ENCODE measurements at places on chromosomes 5 and 9.

- DNase-seq, result no peak
Measured at GRCh38 chr9:135229701-135230385, 142.4 kb downstream of the OLFM1 start.

DNA sequence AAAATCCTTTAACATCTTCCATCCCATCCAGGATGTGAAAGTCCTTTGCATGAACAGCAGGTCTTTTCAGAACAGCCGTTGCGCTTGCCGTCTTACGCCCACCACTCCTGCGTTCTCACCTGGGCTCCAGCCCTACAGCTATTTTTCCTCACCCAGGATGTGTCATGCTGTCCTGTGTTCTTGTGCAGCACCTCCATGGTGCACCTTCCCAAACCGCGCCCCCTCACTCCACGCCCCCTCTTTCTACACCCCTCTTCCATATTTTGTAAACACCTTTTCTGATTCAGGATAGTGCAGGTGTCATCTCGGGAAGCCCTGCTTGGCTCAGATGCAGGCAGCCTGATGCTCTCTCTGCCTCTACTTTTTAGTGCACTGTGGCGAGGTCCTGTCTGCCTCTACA is 18.4 kb downstream of the CAMK4 start:
- DNase-seq, result no peak

GRCh38 chr9:76620996-76621395 is 143.2 kb upstream of the PCA3 start:
- no peak for DNase-seq

- no peak for DNase-seq
Measured at GRCh38 chr5:172144291-172144815, 43.7 kb downstream of the STK10 start.

DNA sequence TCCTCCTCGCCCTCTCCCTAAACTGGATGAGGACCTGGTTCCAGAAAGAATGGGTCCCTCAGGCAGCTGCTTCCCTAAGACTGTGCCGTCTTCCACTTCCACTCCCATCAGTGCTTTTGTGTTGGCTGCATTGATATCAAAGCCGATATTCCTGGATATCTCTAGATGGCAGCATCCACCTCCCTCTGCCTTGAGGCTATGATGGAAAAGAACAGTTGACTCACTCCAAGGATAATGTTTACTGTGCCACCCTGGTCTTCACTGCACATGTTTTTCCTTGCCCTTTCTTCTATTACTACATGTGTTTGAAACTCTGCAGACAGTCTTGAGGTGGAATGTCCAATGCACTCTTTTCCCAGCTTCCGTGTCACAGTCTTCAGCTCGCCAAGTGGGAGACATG is 211.6 kb downstream of the MAST4 start:
- no peak for DNase-seq

DNA sequence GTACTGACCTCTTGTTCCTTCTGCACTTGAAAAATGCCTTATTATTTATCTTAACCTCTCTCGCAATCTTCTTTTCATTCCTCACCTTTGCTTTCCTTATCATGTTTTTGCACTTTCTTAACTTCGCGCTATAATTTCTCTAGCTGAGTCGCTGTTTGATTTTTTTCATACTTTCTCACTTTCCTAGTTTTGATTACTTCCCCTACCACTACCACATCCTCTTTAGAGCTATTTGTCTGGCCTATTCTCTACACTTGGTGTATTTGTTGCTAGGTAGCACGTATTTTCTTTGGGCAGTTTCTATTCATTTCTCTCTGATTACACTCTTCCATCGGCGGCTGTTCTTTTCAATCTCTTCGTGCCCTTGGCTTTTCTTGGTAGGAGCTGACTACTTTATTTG is 611.8 kb downstream of the BNC2 start:
- DNase-seq, result no peak

- no peak for DNase-seq
Measured at GRCh38 chr5:172646716-172647285, 5.7 kb downstream of the NEURL1B start.

GRCh38 chr9:92097997-92098482 is 17.2 kb downstream of the SPTLC1 start:
- no peak for DNase-seq

DNA sequence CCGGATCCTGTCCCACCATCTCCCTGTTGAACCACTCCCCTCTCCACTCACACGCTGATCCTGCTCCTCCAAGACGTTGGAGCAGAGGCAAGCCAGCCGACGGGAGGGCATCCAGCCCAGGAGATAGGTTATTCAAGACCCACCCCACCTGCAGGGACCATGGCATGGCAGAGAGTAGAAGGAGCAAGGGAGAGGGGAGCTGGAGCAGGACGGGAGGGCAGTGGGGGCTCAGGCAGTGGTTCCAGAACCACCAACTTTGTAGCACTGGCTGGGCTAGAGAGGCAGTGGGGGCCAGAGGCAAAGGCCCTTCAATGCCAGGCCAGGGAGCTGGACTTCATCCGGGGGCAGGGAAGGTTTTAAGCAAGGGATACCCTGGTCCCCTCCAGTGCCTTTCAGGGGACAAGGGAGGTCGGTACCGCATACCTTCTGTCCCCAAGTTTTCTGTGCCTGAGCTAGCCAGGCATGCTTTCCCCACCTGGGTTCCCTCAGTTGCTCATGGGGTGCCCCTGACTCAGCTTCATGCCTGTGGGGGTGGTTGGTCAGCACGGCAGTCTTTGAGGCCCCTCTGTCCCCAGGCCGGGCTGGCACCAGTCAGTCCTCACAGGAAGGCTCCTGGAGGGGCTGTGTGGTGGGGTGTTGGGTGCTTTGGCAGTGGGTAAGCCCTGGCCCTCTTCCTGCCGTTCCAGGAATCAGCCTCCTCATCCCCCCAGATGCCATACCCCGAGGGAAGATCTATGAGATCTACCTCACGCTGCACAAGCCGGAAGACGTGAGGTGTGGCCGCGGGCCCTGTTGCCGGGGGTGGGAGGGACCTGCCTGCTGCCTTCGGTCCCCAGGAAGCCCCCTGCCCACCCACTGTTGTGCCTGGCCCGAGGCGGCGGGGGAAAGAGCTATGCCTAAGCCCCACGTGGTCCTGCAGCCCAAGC is 22.4 kb downstream of the HK3 start:
- no peak for DNase-seq

DNA sequence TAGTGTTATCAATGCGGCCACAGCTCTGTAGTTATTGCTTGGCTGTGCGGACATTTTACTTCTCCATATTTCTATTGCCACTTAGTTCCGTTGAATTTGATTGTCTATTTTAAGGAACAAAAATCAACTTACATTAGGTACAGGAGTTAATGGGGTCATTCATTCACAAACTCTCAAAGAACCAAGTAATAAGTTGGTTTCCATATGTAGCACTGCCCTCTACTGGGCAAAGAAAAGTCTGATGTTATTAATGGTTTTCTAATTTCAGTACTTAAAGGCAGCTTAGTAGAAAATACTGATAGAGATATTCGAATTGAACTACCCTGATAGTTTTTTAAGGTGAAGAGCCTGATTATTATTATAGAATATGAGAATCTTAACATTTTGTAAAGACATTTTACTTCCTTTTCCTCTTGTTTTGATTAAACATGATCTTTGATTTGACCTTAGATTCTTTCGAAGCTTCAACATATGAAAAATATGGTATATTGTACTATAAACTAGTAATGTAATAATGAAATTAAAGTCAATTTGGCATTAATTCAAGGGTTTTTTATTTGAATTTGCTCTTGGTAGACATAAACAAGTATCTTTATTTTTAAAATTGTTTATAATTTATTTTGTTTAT is 119.5 kb upstream of the CTNND2 start:
- no peak for DNase-seq

- DNase-seq, result no peak
Measured at GRCh38 chr5:23029290-23029689, 176.1 kb upstream of the CDH12 start.

DNA sequence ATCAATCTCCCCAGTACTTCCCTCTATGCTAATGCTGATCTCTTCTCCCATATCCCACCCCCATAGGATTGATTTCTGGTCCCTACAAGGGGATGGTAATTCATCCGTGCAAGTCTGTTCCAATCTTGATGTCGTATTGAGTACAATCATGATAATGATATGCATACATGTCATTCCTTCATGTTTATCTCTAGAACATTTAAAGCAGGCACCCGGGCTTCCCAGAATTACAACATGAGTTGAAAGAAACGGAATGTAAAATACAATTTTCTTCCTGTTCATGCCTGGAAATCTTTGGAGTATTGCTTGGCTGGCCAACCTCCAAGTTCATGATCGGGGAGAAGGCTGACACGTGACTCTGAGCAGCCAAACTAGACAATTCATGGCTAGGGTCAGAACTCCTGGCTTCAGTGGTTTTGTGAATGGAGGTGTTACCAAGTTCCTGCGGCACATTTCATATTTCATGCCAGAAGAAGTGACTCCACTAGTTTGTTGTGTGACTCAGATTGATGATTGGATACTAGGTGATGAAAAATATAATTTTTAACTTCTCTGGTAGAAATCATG is 66.6 kb downstream of the C9orf152 start:
- no peak for DNase-seq

- DNase-seq, result no peak
Measured at GRCh38 chr5:79971156-79971555, 19.9 kb downstream of the MTX3 start.

DNA sequence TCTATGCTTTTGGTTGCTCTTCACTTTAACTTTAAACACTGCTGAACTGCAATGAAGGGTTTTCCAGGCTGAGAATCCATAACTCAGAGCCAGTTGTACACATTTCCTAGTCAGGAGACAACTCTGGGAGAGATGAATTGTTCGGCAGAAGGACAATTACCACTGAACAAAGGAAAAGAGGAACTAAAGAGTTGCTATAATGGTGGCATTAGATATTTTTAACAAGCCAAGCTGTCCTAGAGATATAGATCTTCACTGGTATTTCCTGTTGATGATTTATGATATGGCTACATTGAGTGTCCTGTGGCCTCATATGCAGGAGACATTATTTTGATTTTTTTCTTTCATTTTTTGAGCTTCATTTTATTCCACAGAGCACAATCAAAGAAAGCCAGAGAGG is 219.1 kb upstream of the PCSK5 start:
- DNase-seq, result no peak

DNA sequence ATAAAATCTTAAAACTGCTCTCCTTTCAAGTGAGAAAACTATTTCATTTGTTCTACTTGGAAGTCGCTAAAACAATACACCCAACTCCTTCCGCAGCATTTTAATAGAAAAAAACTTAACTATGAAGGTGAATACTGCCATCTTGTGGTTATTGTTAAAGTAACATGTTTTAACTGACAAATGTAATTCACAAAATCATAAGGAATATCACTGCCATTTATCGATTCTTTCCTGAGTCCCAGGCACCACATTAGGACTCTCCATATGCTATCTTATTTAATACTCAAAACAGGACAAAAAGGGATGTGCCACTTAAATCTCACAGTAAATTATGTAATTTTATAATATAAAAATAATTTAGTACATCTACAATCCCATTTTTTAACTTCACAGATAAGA is 130.5 kb upstream of the ITGA1 start:
- peak; percentile 11 for DNase-seq

DNA sequence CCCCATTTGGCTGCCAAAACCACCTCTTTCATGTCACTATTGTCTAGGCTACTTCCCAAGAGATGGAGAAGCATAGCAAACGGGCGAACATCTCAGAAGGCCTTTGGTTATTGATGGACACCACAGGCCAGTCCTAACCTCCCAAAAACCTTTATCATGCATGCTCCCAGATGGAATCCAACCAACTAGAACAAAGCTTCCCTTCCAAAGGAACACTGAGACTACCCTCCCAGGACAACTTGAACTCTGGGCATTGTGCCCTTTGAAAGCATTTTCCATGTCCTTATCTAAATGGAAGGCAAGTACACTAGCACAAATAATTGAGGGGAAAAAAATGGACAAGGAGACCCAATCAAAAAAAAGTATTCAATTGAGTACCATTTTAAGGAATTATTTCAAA is 65.6 kb downstream of the SPOCK1 start:
- DNase-seq, result no peak

DNA sequence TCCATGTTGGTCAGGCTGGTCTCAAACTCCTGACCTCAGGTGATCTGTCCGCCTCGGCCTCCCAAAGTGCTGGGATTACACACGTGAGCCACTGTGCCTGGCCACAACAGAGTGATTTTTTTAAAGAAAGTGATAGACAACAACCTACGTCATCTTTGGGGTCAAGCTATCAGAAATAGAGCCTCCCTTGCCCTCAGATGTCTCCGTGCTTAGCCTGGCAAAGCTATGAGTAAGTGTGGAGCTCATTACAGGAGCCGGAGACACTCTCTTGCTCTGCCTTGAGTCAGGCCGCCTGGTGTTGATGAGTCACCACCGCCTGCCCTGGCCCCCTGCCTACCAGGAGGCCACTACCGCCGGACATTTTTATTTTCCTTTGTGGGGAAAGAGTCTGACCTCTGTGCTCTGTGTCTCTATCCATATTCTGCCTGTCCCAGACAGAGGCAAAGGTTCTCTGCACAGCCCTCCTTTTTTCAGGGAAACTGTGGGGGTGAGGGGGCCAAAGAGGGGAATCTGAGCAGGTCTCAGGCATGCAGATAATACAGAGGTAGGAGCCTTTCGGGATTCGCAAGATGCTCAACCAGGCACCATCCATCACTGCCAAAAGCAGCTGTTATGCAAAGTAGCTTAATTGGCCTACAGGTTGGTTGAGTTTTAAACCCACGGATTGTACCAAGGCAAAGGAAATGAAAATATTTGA is 123.7 kb upstream of the CPEB4 start:
- DNase-seq, result no peak

GRCh38 chr5:14400085-14400484 is 181.5 kb upstream of the OTULINL start:
- no peak for DNase-seq

- no peak for DNase-seq
Measured at GRCh38 chr5:133338504-133339355, 273.6 kb downstream of the FSTL4 start.

DNA sequence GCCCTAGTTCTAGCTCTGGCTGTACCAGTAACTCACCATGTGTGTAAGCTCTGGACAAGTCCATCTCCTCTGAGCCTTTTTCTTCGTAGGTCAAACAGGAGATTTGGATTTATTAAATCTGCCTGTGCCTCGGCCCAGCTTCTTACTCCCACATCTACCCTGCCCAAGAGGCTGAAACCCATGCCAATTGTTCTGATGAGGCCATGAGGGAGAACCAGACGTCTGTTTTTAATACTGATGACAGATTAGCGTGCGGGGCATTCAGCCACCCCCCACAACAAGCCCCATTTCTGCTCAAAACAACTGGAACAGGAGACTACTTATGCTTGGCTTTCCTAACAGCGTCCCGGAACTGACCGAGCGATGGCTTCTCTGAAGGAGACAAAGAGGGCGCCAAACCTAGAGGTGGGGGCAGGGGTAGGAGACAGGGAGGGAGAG is 81.2 kb upstream of the TRIM32 start:
- no peak for DNase-seq

DNA sequence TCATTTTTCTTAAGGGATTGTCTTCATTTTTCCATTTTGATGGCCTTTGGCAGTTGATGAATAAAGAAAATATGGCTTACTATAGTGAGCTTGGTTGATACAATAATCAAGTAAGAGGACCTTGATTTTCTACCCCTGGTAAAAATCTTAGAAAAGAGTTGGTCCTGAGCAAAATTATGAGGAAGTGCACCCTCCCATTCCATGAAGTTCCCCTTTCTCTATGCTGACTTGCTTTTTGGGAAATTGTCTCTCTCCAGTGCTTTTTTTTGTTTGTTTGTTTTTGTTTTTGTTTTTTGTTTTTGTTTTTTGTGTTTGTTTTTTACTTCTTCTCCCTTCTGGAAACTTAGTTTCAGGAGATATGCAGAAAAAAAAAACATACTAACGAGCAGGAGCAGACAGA is 449.2 kb upstream of the ACTBL2 start:
- no peak for DNase-seq
